Pancreas (tissue), 10 donors: ENCODE measurements at places on chromosomes 4 and X. TPM values are rescaled to one million over a fixed set of nuclear protein-coding genes. Genes with fewer than 3 reads are reported as not detected.

The VCX3A gene
- total RNA-seq: not detected

The MSX1 gene
- 0.75 TPM for total RNA-seq

The RTL5 gene
- total RNA-seq: 0.75 TPM

The CORIN gene
- 0.49 TPM for total RNA-seq

The FGFR3 gene
- total RNA-seq: 88.3 TPM

DNA sequence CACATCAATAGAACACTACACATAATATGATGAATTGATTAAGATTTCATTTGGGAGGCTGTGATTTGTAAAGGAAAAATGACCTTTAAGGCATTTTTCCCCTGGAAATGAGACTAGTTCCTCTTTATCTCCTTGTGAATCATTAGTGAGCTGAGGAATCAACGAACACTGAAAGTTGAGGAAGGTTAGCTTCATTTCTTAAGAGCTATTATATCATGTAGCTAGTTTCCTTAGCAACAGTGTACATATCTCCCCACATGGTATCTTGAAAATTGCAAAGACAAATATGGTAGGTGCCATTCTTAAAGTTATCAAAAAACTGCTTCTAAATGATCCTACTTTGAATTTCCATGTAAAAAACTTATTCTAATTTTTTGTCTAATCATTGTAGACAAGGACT lies 127.5 kb upstream of the NRK start:
- DNase-seq: no peak

GRCh38 chr4:41590591-41590990 lies 52.6 kb downstream of the LIMCH1 start:
- no peak for DNase-seq

GRCh38 chr4:5218376-5219069 lies 167.2 kb downstream of the STK32B start:
- no peak for DNase-seq

DNA sequence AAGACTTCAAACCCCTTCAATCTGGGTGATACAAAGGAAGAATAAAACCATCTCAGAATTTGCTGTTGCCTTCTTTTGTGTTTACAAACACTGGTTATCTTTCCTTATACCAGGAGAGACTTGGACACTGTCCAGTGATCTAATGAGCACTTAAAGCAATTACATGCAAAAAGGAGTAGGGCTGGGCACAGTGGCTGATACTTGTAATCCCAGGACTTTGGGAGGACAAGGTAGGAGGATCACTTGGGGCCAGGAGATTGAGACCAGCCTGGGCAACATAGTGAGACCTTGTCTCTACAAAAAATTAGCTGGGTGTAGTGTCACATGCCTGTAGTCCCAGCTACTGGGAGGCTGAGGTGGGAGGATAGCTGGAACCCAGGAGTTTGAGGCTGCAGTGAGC lies 95.7 kb upstream of the DRD5 start:
- no peak for DNase-seq
